Mesothelial cell of epicardium (in vitro differentiated cells): ENCODE measurements at places on chromosomes 1 and 21. TPM values are rescaled to one million over a fixed set of nuclear protein-coding genes. Genes with fewer than 3 reads are reported as not detected.
A peak's percentile ranks its signal among the peaks of the same experiment; 100 is the strongest.

Gene BNIPL
- 4.2 to 5.7 TPM (median 4.6 TPM) in 3 replicates for total RNA-seq

DNA sequence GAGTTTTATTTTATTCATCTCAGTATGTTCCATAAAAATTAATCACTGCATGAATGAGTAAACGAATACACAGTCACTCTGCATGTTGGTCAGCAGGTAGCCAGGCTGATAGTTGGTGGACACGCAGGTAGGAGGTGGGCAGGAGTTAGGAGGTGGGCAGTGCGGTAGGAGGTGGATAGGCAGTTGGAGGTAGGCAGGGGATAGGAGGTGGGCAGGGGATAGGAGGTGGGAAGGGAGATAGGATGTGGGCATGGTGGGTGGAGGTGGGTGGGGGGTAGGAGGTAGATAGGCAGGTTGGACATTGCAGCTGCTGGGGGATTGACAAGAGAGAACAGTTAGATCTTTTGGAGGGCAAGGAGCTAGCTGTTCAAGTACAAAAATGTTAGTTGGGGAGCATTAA, 322.7 kb downstream of the PTPRU start:
- no peak for DNase-seq

Gene KRTAP13-2
- total RNA-seq: not detected in 3 replicates

- peak; percentile 50 for DNase-seq
These were observed 26.8 kb upstream of the NCAM2 start for GRCh38 chr21:20971296-20971921.

- DNase-seq: no peak
These were observed 9.4 kb upstream of the MNDA start for GRCh38 chr1:158821723-158822122.

Gene LDLRAD1
- total RNA-seq: not detected in 3 replicates

GRCh38 chr1:26154750-26155149, 4.1 kb upstream of the FAM110D start:
- DNase-seq: no peak

Gene IGSF9
- total RNA-seq: 75.8 to 77.5 TPM (median 76.9 TPM) in 3 replicates

- no peak for DNase-seq
These were observed 15.7 kb downstream of the POU3F1 start for GRCh38 chr1:38030596-38031512.

Gene TGFB2
- total RNA-seq: 45.3 to 51.0 TPM (median 50.6 TPM) in 3 replicates

- DNase-seq: no peak
These were observed 124.5 kb downstream of the IGSF21 start for GRCh38 chr1:18232052-18232451.
